ENCODE measurements at places on chromosomes 7 and 10. TPM values are rescaled to one million over a fixed set of nuclear protein-coding genes. Genes with fewer than 3 reads are reported as not detected.

The CALHM2 gene
- total RNA-seq: 65.8 TPM

The AP5Z1 gene
- 14.8 TPM for total RNA-seq

DNA sequence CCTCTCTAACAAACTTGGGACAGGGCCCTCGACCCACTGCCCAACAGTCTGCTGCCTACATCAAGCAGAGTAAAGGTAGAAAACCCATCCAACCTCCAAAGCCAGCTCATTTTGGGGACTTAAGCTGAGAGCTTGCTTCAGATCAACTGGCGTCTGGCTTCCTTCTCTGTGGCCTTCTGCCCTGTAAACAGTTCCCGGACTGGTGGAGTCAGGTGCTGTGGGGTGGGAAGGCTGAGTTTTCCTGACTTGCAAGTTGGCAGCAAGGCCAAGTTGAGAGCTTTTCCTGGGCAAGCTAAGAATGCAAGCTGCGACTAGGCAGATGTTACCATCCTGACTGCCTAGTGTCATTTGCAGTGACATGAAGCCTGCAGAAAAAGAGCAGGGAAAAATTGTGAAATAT is 3.7 kb downstream of the GALNT17 start:
- no peak for DNase-seq

- DNase-seq: no peak
These were observed 9.5 kb downstream of the EPHA1 start for GRCh38 chr7:143399151-143399550.

Measured in omental fat pad (tissue), 4 donors.